ENCODE measurements at places on chromosomes 7 and 10.

DNA sequence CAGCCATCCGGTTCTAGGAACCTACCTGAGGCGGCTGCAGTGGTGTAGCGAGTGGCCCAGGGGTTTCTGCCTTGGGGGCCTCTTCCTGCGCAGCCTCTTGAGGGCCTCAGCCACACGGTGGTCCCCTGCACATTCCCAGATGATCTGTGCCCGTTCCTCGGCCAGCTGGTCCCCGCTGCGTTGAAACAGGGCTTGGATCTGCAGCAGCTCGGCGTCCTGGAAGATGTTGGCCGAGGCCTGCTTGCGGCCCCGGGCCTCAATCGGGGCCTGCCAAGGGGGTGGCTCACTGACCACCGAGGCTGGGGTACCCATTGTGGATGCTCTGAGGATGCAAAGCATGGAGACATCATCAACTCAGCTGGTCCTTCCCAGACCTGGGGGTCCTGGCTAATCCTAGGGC is 7.4 kb downstream of the AVPI1 start:
- DNase-seq, result no peak

DNA sequence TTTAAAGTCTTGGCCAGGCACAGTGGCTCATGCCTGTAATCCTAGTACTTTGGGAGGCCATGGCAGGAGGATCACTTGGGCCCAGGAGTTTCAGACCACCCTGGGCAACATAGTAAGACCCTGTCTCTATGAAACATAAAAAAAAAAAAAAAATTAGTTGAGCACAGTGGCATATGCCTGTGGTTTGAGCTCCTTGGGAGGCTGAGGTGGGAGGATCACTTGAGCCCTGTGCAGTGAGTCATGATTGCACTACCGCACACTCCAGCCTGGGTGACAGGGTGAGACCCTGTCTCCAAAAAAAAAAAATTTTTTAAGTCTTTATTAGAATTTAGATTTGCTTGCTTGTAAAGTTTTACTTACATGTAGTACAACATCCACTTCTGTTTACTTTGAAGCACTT is 14.0 kb downstream of the WNT2 start:
- no peak for DNase-seq

DNA sequence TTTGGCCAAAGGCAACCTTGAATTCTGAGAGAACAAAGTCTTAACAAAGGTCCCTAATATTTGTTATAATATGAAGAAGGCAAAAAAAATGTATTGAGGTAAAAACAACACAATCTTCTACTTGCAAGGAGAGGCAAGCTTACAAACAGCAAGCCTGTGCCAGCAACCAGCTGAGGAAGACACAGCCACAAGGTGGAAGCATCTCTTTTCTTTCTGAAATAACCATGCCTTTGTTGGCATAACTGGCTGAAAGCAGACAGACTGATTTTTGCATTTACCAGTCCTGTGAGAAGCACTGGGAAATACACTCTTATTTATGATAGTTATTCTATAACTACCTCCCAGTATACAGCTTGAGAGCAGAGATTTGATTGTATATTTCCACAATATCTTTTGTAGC is 292.0 kb downstream of the PHTF2 start:
- no peak for DNase-seq

DNA sequence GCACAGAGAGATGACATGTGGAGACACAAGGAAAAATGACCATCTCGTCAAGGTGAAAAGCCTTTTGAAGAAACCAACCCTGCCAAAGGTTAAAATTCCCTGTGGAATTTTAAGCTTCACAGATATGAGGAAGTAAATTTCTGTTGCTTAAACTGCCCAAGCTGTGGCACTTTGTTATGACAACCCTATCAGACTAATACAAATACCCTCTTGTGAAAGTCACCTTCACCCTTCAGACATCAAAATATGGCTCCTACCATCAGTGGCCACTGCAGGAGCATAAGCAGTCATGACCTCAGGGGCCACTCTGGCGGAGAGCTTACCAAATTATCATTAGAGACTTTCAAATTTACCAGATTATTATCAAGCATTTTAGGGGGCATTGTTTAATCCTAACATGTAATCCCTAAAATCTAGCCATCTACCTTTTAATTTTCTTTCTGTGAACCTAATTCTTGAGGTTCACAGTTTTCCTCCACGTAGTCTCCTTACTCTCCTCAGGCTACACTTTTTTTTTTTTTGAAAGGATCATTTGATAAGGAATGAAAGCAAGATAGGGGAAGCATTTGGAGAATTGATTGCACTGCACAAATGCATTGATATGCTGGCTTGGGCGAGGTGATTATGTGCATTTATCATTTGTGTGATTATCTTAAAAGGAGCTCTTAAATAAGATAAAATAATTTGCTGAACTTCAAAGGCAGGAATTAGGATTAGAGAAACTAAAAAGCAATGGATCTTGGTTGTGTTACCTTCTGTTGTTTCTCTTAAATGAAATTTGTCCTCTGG is 90.3 kb downstream of the TMEM168 start:
- no peak for DNase-seq

- no peak for DNase-seq
Measured at GRCh38 chr7:101924171-101924570, 106.7 kb downstream of the CUX1 start.

DNA sequence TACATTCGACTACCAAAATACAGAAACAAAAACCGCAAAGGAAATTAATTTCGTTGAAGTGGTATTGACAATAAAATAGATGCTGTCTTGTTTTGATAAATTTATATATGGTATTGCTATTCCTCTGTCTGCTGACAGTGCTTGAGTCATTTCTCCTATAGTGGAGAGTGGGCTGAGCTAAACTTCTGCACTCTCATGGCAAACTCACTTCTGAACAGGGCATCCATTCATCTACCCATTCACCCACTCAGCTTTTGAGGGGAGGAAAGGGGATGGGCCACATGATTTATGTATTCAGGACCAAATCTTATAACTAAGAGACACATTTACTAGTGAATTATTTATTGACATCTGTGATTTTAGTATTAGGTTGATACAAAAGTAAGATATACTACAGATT is 137.6 kb upstream of the PLXNA4 start:
- DNase-seq, result no peak

- DNase-seq, result no peak
Measured at GRCh38 chr7:73683788-73684693, 644 bp downstream of the BUD23 start.

DNA sequence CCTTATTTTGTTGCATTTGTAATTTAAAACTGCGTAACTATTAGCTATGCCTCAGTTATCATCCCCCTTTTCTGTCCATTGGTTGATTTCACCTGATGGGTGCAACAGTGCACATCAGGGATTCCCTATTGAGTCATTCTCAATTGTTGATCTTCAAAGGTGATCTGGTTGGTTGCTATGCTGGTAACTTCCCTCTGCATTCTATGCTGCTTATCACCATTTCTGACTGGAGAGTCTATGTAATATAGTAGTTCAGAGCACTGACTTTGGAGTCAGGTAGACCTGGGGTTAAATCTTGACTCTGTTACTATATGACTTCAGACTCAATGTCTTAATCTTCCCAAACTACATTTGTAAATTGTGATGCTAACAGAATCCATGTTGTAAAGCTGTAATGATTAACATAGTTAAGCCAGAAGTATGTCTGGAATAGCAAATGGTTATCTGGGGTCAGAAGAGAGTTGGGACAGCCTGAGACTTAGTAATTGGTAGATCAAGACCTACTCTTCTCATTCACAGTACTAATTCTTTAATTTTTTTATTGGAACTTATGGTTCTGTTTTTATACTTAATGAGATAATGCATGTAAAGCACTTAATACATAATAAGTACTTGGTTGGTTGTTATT is 38.1 kb downstream of the EXOC6 start:
- DNase-seq, result no peak

GRCh38 chr7:4074407-4074806 is 607.7 kb upstream of the FOXK1 start:
- no peak for DNase-seq

GRCh38 chr10:102540023-102540422 is 36.3 kb downstream of the SUFU start:
- no peak for DNase-seq

- no peak for DNase-seq
Measured at GRCh38 chr10:767211-767610, 77.7 kb upstream of the DIP2C start.

- no peak for DNase-seq
Measured at GRCh38 chr10:93121311-93121710, 47.6 kb downstream of the CYP26A1 start.

DNA sequence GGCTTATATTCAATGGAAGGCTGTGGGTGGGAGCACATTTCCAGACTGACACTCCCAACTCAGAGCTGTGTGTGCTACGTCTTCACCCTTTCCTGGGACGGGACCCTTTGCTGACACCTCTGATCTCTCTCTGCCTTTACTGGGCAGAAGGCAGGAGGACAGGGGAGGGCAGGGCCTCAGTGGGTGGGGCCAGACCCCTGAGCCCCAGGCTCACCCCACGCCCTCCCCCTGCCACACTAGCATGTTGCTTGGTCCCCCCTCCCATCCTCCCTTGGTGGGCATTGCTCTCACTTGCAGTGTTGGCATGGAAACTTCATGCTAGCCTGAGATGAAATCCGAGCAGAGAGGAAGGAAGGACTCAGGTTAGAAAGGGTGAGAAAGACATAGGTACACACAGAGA is 18.4 kb downstream of the TMEM273 start:
- no peak for DNase-seq

DNA sequence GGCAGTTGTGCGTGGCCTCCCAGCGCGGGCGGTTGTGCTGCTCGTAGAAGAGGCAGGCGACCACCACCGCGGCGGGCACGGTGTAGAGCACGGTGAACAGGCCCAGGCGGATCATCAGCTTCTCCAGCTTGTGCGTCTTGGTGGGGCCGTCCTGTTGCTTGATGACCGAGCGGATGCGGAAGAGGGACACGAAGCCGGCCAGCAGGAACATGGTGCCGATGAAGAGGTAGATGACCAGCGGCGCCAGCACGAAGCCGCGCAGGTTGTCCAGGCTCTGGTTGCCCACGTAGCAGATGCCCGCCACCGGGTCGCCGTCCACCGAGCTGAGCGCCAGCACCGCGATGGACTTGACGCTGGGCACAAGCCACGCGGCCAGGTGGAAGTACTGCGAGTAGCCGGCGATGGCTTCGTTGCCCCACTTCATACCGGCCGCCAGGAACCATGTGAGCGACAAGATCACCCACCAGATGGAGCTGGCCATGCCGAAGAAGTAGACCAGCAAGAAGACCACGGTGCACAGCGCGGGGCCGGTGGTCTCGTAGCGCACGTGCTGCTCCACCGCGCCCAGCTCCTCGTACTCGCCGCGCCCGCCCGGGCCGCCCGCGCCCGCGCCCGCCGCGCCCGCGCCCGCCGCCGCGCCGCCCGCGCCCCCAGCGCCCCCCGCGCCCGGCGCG is 2.2 kb downstream of the FZD8 start:
- DNase-seq, result no peak

GRCh38 chr10:10054466-10054865 is 963.2 kb upstream of the CELF2 start:
- DNase-seq, result no peak

DNA sequence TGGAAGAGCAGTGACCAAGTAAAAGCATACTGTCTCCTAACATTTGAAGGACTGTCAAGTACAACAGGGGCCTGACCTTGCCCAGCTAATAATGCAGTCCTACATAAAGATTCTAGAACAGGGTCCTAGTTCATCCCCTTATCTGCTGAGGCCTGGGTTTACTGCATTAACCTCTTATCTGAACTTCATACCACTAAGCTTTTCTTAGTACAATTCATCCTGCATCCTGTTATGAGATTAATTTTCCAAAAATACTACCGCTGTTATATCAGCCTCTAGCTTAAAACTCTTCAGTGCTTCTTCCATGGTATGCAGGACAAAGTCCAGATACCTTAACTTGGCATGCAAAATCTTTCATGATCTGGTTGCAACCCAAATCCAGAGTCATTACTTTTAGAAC is 72.5 kb downstream of the CHRM2 start:
- DNase-seq, result no peak

DNA sequence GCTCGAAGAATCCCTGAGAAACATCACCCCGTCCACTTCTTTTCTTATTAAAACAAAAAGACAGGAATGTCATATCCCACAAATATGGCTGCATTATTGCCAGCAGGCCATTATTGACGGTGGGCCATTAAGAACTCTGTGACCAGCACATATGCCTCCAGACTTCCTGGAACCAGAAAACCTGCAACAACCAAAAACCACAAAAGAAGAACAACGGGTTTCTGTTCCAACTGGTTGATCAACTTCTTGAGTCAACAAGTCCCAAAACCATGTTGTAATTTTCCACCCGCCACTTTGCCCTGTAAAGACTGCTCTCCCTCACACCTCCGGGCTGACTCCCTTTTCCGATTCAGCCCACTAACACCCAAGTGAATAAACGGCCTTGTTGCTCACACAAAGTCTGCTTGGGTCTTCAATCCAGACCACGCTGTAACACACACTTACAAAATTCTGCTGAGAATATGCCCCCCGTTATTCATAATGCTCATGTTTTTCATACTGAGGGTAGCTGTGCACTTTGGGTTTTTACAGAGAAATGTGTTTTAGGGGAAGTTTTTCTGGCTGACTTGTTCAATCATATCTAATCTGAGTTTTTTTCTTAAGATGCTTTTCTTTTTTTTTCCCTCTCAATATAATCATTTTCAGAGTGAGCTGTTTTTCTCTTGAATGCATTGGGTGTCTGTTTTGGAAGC is 20.7 kb downstream of the ZNF107 start:
- no peak for DNase-seq

DNA sequence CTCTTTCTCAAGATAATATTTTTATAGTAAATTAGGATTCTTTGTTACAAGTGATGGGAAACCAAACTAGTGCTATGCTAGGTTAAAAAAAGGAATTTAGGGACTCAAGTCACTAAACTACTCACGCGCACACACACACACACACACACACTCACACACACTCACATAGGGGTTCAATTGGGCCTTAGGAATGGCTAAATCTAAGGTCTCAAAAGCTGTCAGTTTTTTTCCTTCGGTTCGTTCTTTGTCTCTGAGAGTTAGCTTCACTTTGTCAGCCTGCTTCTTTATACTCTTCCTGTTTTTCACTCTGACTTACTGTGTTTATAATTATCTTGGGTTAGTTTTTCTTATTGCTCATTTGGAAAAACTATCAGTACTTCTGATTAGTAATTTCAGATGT is 138.9 kb downstream of the ADK start:
- DNase-seq, result no peak

- DNase-seq, result no peak
Measured at GRCh38 chr10:20596065-20596755, 300.9 kb downstream of the NEBL start.

GRCh38 chr10:70555371-70555770 is 47.2 kb downstream of the PRF1 start:
- no peak for DNase-seq

GRCh38 chr7:116021237-116021636 is 9.3 kb downstream of the TFEC start:
- DNase-seq, result no peak

DNA sequence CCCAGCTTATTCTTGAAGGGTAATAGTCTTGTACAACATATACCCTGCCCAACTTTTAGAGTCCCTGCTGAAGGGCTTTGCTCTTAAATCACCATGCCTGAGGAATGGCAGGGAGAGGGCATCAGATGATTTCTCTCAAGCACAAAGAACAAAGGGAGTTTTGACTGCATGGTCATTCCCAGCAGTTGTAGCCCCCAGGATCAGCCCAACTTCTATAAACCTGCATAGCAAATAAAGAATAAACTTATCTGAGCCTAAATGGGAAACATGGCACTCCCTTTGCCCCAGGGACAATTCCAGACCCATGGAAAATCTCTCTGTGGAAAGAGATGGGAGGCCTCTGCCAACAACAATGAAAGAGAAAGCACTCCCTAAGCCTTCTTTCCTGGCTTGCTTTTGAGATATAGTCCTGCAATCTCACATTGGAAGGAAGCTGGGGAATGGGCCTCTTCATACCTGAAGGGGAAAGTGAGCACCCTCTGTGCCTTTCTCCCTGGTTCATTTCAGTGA is 18.7 kb downstream of the CADPS2 start:
- no peak for DNase-seq

- no peak for DNase-seq
Measured at GRCh38 chr7:45638916-45639315, 64.7 kb downstream of the ADCY1 start.

All from activated naive CD4-positive, alpha-beta T cell (primary cell).